ENCODE measurements at places on chromosomes 11 and 22.
A peak's percentile ranks its signal among the peaks of the same experiment; 100 is the strongest.

DNA sequence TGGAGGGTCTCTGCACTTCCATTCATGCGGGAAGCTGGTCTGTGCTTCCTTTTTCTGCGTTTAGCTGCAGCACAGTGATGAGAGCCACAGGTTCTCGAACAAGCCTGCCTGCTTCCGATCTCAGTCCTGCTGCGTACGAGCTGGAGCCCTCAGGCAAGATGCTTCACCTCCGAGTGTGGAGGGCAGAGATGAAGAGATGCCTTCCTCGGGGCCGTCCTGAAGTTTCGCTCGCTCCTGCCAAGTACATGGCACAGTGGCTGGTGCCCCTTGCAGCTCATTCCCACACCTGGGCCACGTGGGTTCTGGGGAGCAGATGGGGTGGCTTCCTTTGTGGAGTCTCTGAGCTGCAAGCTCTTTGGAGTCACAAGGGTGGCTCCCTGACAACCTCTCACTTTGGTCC is 19.5 kb upstream of the TESMIN start:
- no peak for DNase-seq

- peak; percentile 78 for DNase-seq
Measured at GRCh38 chr22:22877523-22878210, 9.9 kb upstream of the IGLL5 start.

DNA sequence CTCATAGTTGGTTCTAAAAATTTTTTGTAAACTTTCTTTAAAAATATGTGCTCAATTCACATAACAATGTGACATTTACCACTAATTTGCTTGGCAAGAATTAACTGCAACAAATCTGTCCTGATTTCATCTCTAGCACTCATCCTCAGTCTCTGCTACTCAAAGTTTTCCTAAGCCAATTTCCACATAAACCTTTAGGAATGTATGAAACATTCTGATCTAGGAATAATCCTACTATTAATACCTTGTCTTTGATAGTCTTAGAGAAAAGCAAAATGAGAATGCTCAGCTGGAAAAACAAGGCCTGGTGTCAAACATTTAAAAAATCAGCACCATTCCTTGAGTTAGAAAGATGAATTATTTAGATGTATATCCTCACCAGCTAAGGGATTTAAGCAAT is 114.3 kb downstream of the CD44 start:
- DNase-seq: no peak

GRCh38 chr11:76622493-76623094 is 48.0 kb downstream of the LRRC32 start:
- DNase-seq: no peak

- DNase-seq: peak; percentile 22
Measured at GRCh38 chr11:60130496-60130895, 42.0 kb downstream of the MS4A2 start.

DNA sequence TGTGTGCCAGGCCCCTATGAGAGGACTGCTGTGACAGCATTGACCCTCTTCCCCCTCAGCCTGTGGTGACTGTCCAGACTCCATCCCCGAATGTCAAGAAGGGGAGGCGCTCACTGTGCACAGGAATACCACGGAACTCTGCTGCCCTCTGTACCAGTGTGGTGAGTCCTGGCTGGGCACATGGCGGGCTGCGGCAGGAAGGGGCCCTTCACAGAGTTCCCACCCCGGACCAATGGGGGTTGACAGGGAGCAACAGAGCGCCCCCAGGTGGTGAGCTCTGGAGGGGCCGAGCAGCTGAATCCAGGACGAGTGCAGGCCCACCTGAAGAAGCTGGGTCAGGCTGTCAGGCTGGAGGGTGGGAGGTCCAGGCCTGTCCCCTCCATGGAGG is 83.8 kb upstream of the MYOD1 start:
- DNase-seq: no peak

DNA sequence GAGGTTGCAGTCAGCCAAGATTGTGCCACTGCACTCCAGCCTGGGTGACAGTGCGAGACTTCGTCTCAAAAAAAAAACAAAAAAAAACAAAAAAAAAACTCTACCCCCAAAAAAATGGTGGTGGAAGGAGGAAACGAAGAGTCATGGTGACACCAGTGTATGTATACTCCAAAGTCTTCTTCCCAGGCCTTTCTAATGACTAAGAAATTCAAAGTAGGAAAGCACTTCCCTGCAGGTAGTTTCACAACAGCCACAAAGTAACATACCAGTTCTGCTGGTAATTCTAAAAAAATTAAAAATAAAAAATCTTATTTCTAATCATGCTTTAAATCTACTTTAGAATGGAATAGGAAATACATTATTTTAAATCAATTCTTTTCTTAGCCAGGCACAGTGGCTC is 72.6 kb downstream of the DENND5A start:
- no peak for DNase-seq

GRCh38 chr11:16179676-16180075 is 176.7 kb downstream of the SOX6 start:
- no peak for DNase-seq

- DNase-seq: no peak
Measured at GRCh38 chr11:65377036-65377435, 5.4 kb downstream of the SLC25A45 start.

- no peak for DNase-seq
Measured at GRCh38 chr22:43158778-43159483, 7.6 kb downstream of the TSPO start.

- DNase-seq: peak; percentile 62
Measured at GRCh38 chr22:48700566-48701295, 1126.9 kb downstream of the BRD1 start.

DNA sequence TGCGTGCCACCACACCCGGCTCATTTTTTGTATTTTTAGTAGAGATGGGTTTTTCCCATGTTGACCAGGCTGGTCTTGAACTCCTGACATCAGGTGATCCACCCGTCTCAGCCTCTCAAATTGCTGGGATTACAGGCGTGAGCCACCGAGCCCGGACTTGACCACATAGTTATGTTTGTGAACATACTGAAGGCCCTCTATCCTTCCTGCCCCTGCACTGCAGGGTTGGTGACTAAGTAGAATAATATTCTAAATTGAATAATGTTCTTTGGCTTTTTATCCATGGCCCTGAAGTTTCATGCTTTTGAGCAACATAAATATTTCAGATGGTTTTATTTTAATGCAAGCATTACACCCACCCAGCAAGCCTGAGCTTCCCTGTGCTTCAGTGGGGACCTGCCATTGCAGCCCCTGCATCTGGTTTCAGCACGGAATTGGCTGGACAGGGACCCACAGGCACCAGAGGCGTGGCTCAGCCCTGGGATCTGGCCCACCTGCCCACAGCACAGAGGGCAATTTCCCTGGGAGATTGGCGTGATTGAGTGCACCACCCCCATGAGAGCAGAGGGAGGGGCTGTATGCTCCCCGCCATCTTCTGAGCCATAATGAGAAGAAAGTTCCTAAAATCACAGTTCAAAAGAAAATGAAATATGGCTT is 460.5 kb downstream of the BRD1 start:
- peak; percentile 19 for DNase-seq

- no peak for DNase-seq
Measured at GRCh38 chr11:65427691-65428577, 5.3 kb downstream of the NEAT1 start.

DNA sequence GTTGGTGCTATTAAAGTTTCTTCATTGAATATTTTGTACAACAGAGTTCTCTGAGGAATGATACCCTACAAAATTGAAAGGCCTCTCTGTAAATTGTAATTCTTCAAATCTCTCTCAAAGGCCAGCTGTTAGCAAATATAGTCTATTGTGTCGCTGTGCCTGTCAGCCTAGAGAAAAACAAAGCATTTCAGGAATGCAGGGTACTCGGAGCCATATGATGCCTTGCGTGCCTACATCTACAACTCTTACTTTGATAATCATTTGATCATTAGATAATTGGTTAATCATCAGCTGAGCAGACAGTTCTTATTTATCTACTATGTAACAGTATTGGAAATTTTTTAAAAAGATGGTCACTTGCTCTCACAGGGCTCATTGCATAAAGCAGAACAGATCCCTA is 67.3 kb downstream of the RNF169 start:
- DNase-seq: peak; percentile 5

Data from tongue (tissue), 3 donors.